Activated CD4-positive, alpha-beta T cell treated with anti-CD3 and anti-CD28 coated beads, Interleukin-2, amount 50 U/mL, for 16 hours (primary cell): ENCODE measurements at places on chromosomes 4 and X.

- peak; percentile 24 for DNase-seq
These were observed 1577.0 kb upstream of the TENM3 start for GRCh38 chr4:180665994-180666824.

- no peak for DNase-seq
These were observed 364.9 kb downstream of the ZNF674 start for GRCh38 chrX:46180258-46180687.

GRCh38 chr4:8582436-8582835, 2.2 kb downstream of the GPR78 start:
- DNase-seq = no peak

- no peak for DNase-seq
These were observed 245.9 kb downstream of the CRLF2 start for GRCh38 chrX:966396-967070.

GRCh38 chr4:156659570-156659969, 312.0 kb downstream of the PDGFC start:
- DNase-seq = no peak

GRCh38 chr4:52037689-52038102, 403 bp downstream of the SGCB start:
- peak; percentile 30 for DNase-seq

GRCh38 chr4:158280856-158281255, 70.6 kb downstream of the TMEM144 start:
- DNase-seq = no peak

DNA sequence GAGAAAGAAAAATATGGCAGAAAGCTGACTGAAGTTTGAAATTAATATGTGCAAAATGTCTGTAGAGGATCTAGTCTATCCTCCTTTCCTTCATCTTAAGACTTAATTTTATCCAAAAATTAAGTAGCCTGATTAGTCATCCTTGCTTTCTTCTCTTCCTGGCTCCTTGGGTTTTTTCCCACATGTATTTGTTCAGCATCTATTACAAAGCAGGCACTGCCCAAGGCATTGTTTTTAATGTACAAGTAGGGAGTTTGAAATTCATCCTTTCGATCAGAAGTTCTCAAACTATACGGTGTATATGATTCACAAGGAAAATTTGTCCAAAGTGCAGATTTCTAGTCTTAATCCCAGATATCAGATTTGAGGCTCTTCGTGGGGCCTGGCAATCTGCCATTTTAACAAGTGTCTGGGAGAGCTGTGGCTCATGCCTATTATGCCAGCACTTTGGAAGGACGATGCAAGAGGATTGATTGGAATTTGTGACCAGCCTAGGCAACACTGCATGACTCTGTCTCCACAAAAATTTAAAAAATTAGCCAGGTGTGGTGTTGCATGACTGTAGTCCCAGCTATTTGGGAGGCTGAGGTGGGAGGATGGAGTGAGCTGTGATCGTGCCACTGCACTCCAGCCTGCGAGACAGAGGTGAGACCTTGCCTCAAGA, 19.4 kb upstream of the YTHDC1 start:
- no peak for DNase-seq

DNA sequence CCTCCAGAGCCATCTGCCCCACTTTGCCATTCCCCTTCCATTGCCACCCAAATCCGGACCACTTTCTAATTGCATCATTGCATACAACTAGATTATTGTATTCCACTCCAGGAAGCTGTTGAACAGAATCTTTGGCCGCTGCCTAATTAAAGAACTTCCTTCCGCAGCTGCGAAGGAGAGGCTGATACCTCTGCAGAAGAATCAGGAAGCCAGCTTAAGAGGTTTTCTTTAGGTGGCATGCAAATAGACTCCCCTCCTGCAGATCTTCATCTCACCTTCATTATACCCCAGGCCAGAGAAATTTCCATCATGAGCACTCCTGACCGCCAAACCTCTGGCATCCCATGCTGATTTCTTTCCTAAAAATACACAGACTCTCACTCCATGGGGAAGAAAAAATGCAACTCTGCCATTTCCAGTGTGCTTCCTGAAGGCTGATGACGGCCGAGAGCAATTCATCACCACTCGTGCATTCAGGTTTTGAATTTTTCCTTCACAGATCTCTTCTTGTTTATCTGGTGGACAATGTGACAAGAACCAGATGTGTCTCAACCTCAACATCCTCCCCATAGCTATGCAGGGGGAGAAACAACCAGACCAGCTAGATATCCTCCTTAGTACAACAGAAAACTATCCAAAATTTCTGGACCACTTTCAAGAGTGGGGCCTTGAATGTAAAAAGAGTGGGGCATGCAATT, 31.2 kb downstream of the LGI2 start:
- no peak for DNase-seq

DNA sequence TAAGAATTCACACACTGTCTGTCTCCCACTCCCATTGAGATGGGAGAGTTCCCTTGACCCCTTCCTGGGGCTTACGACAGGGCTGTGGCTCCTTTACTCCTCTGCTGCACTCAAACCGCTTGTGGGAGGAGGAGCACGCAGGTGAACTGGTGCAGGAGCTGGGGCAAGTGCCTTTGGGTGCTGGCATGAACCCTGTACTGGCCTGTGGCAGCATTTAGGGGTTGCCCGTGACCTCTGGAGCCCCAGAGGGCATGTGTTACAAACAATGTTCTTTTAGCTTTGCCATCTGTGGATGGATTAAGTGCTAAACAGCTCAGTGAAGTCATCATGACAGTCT, 21.8 kb upstream of the FTHL17 start:
- DNase-seq = no peak

DNA sequence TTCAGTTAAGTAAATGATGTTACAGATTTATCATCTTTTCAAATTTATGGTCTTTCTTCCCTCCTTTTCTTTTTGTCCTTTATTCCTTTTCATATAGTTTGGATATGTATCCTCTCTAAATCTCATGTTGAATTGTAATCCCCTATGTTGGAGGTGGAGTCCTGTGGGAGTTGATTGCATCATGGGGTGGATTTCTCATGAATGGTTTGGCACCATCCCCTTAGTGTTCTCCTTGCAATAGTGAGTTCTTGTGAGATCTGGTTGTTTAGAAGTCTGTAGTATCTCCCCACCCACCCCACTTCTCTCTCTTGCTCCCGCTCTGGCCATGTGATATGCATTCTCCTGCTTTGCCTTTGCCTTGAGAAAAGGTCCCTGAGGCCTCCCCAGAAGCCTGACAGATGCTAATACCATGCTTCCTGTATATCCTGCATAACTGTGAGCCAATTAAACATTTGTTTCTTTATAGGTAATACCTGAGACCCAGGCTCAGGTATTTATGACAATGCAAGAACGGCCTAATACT, 236.7 kb downstream of the PRDM5 start:
- DNase-seq = no peak

DNA sequence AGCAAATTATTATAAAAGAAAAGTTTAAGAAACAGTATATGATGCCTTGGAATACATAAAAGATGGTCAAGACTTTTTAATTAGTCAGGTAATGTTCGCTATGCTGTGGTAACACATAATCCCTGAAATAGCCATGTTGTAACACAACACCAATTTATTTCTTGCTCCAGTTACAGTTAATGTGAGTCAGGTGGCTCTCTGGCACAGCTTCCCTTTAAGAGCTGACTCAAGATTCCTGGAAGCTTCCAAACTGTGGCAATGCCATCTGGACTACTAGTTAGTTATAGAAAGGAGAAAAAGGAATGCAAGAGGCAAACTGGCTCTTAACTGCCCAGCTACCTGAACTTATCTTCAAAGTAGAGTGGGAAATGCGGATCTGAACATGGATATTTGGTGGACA, 210.5 kb downstream of the CHM start:
- DNase-seq = no peak

DNA sequence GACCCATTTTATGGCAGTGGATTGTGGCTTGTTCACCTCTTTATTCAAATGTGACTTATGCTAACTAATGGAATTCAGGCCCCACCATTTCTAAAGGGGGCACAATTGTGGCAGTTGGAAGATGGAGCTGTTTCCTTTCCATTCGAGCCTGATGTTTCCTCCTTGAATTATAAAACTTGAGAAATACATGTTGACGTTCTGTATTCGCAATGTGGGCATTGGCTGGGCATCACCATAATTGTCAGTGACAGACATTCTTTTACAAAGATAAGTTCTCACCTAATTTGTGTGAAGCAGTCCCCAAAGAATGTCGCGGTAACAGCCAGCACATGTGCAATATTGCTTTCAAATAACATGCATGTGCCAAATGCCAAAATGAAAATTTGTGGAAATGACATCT, 1070.2 kb upstream of the TENM3 start:
- no peak for DNase-seq

DNA sequence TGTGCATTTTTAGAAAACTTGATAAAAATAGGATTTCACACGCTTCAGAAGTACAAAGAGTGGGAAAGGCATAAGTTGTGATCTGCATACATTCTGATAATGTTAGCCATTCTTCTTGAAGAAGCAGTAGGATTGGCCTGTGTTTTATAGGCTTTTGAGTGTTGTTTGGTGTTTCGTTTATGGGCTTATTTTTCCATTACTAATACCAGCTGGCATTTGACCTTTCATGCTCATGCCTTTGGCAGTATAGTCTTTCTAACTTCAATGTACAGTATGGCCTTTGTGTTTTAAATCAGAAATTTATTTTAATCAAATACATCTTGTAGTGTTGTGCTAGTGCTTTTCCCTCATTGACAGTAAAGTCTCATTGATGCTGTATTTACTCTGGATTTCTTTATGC, 51.5 kb upstream of the SLC4A4 start:
- DNase-seq = no peak

- no peak for DNase-seq
These were observed 3.4 kb downstream of the KIT start for GRCh38 chr4:54661169-54661568.

- peak; percentile 46 for DNase-seq
These were observed 94.9 kb upstream of the TBC1D9 start for GRCh38 chr4:140851032-140851636.

DNA sequence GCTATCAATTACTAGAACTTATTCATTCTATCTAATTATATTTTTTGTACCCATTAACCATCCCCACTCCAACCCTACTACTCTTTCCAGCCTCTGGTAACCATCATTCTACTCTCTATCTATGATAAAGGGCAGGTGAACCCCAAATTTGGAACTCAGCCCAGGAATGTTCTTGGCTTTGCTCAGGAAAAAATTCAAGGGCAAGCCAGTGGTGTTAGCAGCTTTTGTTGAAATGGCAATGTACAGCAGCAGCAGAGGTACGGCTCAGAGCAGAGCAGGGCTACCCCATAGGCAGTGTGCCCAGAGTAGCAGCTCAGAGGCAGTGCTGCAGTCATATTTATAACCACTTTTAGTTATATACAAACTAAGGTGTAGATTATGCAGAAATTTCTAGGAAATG, 138.2 kb downstream of the RNF150 start:
- no peak for DNase-seq

DNA sequence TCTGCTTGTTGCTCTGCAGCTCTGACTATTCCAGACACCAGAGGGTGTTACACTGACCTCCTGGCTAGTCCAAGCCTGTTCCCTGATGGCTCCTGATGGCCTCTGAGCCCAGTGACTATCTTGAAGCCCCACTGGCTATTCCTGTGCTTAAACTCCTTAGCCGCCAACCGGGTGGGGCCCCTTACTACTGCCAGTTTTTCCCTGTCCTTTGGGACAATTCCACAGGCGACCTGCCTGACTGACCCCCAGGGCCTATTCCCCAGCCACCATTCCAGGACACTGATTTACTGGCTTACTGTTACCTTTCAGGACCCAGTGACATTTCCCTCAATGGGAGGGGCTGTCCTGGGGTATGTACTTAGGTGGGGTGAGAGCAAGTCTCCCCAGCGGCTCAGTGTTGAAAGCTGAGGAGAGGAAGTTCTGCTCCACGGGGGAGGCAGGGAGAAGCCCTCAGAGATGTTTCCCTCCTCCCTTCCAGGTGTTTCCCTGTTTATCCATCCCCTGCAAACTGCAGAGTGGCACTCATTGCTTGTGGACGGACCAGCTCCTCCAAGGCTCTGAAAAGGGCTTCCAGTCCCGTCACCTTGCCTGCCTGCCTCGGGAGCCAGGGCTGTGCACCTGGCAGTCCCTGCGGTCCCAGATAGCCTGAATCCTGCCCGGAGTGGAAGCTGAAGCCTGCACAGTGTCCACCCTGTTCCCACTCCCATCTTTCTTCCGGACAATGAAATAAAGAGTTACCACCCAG, 4.0 kb downstream of the TIMP1 start:
- DNase-seq = no peak

DNA sequence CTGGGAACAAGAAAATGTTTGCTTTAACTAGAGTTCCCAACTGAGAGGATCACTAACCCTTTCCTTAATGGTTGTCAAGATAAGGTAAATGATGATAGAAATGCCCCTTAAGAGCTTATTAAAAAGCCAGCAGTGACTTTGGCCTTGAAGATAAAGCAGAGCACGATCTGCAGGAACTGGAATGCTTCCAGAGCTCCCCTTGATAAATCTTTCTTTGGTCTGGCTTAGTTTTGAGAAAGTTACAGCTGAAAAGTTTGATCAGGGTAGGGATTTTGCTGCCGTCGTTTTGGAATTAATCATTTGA, 64.0 kb downstream of the PTTG2 start:
- DNase-seq = no peak

DNA sequence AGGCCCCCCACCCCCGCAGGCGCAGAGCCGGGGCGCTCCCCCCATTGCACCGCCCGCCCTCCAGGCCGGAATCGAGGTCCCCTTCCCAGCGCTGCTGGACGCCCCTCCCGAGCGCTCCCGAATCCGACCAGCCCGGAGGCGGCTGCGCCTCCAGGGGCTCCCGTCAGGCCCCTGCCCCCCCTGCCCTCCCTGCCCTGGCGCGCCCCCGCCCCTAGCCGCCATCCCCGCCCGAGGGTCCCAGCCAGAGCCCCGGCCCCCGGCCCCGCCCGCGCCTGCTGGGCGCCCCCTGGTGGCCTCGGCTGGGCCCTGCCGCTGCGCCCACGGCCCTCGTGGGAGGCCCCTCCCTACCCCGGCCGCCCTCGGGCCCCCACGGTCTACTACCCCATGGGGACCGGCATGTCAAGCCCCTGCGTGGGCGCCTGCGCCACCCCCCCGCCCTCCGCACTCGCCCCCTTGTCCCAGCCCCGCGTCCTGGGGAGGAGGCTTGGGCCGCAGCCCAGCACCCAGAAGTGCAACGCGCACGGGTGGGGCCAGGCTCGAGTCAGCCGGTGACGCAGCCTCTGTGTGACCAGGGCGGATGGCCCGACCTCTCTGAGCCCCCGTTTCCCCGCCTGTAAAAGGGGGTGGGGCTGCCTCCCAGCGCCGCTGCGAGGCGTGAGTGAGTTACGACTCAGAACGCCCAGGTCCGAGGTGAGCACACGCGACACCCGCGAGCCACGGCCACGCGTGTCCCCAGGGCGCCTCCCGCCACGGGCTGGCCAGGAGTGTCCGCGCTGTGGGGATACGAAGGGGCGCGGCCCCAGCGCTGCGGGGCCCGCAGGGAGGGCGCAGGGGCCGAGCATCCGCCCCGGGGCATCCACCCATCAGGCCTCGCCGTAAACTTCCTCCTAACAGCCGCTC, 104.9 kb downstream of the FAM53A start:
- peak; percentile 65 for DNase-seq

GRCh38 chr4:98310867-98311266, 49.7 kb downstream of the RAP1GDS1 start:
- DNase-seq = no peak

- no peak for DNase-seq
These were observed 92.6 kb downstream of the NXF2 start for GRCh38 chrX:102339312-102340298.
